ENCODE measurements at places on chromosomes 11 and 22.

- no peak for DNase-seq
These were observed 8.8 kb upstream of the MB start for GRCh38 chr22:35625763-35626432.

- DNase-seq: no peak
These were observed 117.6 kb upstream of the ARHGAP20 start for GRCh38 chr11:110829873-110830272.

GRCh38 chr11:119251114-119251513, 45.0 kb downstream of the CBL start:
- no peak for DNase-seq

DNA sequence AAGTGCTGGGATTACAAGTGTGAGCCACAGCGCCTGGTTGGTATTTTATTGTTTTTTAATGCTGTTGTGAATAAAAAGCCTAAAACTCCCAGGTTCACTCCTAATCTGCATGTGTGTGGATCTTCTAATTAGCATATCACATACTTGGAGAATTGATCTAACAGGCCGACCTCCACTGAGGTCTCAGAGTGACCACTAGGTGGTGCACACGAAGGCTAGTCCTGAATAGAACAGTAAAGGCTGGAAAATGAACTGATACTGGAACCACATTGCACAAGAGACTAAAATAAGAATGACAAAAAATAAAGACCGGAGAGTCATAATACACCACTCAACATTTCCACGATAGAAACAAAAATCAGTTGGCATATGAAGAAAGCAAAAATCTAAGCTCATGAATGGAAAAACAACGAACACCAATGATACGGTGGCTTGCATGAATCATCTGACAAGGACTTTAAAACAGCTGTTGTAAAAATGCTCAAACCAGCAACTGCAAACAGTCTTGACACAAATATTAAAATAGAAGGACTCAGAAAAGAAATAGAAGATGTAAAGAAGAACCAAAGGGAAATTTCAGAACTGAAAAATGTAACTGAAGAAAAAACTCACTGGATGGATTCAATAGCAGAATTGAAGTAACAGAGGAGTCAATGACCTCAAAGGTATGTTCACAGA, 19.2 kb downstream of the PIM3 start:
- peak; percentile 39 for DNase-seq

- DNase-seq: no peak
These were observed 19.2 kb downstream of the DTX4 start for GRCh38 chr11:59191095-59191494.

DNA sequence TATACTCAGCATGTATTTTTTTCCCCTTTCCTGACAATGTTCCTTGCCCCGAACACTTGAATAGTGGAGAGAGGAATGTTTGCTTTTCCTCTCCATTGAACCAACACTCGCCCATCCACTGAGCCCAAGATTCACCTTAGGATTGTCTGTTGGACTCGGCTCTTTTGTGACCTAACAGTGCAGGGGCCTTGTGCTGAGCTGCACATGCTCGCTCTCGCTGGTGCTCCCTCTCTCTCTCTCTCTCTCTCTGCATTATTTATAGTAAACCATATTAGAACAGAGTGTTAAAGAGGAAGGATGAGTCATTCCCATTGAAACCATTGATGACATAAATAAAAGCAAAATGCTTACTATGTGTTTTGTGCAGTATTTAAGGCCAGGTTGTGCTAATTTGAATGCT, 20.7 kb downstream of the ZBTB16 start:
- DNase-seq: no peak

DNA sequence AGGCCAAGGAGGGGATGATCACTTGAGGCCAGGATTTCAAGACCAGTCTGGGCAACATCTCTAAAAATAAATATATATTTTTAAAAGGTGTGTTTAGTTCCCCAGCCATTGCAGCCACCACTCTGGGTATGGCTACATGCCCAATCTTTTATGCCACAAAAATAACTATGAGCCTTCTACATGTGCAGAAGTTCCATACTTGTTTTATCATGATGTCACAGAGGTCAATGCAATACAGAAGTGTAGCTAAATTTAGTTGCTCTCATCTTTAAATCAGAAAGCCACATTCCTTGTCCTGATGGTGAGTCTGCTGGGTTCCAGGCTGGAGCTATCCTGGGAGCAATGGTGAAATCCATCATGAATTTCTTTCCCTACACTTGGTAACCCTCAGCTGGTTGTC, 436.3 kb downstream of the DYNC2H1 start:
- no peak for DNase-seq

GRCh38 chr22:48579043-48579927, 1248.4 kb downstream of the BRD1 start:
- no peak for DNase-seq

GRCh38 chr22:26725012-26725676, 67.8 kb downstream of the MIAT start:
- no peak for DNase-seq

- no peak for DNase-seq
These were observed 977 bp upstream of the PGGHG start for GRCh38 chr11:287821-288477.

DNA sequence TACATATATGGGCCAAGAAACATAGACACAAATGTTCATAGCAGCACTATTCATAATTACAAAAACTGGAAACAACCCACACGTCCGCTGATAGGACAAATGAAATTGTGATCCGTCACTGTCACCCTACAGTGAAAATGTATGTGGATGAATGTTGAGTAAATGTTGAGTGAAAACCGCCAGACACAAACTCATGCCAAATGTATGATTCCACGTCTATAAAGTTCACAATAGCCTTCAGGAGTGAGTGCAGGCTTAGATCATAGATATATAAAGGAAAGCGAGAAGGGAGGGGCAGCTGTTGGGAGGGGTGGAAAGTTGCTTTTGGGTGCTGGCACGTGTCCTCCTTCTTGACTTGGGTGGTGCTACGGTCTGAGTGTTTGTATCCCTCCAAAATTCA, 33.6 kb downstream of the DBX1 start:
- no peak for DNase-seq

DNA sequence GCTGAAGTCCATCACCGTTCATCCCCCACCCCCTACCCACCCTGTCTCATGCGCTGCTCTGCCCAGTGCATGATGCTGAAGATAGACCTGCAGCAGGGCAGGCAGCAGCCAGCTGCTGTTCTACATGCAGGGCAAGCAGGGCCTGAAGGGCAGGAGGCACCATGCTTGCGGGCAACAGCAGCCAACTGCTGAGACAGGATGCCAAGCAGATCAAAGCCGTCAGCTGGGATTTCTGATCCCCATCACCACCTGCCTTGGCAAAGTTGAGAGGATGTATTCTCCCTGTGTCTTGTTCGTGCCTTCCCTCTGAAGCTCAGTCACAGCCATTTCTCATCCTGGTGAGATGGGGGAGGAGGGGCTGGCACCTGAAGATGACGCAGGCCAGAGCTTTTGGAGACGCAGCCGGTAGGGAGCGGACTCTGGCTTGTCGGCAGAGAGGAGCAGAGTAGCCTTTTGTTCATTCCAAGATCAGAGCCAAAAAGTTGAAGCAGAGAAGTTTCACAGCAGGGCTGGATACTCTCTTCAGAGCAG, 227.0 kb downstream of the GRIK4 start:
- DNase-seq: no peak

GRCh38 chr11:130318031-130318673, 3.4 kb upstream of the ZBTB44 start:
- no peak for DNase-seq

- DNase-seq: no peak
These were observed 30.7 kb downstream of the TOM1 start for GRCh38 chr22:35330258-35330861.

GRCh38 chr22:35862697-35863096, 145.0 kb downstream of the APOL5 start:
- DNase-seq: peak; percentile 27

- no peak for DNase-seq
These were observed 70.8 kb downstream of the COMMD9 start for GRCh38 chr11:36218283-36218921.

- no peak for DNase-seq
These were observed 5.6 kb downstream of the AHNAK start for GRCh38 chr11:62540804-62541701.

DNA sequence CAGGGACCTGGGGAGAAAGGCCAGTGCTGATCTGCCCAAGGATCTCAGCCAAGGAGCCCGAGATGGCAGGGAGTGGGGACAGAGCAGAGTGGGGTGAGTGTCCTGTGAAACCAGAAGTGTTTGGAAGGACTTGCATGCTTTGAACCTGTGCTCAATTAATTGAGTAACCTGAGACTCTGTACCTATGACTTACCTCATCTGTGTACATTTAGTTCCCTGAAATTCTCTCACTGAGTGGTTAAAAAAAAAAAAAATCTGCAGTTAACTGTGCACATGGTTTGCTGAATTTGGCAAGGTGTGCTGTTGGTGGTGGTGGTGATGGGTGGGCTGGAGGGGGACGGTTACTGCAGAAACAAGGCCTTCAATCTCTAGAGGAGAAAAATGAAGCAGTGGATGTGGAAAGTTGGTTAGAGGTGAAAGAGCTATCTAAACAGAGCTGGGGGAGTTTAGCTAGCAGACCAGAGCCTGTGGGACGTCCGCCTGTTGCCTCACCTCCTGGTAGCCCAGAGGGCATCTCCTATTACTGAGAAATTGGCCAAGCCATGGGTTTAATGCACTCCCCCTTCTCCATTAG, 8.3 kb upstream of the SORL1-AS1 start:
- DNase-seq: no peak

GRCh38 chr11:119617340-119617713, 111.7 kb downstream of the NECTIN1 start:
- DNase-seq: no peak

DNA sequence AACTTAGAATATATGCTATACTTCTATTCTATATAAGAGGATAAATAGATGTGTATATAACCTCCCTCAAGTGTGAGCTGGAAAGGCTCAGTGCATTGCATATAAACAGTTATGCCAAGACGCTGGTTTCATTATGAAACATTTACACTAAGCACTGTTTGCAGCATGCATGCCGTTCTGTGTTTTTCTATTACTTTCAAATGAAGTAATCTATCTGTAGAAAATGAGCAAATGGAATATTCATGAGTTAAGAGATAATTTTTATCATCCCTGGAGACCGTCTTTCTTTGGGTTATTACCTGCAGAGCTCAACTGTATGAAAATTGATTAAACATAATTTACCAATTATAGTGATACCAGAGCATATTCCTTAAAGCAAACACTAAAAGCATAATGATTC, 925.7 kb upstream of the CCDC90B start:
- DNase-seq: no peak

- peak; percentile 12 for DNase-seq
These were observed 3.9 kb downstream of the FDX1 start for GRCh38 chr11:110433393-110434333.

DNA sequence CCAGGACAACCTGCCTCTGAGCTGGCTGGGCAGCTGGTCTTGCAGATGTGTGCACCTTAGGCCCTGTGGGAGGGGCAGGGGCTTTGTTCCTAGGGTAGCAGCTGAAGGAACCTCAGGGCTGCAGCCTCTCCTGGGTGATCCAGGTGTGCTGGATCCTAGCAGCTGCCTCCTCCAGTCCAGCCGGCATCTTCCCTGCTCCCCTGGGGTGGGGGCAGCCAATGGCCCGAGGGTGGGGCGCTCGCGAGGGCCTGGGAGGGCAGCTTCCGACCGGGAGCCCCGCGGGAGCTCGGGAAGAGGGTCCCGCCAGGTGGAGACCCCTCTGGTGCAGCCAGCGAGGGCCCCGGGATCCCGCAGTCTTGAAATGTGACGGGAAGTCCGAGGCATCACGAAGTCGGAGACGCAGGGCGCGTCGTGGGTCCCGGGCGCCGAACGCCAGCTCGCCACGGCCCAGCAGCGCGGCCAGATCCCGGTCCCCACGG, 1.7 kb downstream of the IFITM1 start:
- no peak for DNase-seq

GRCh38 chr11:95066716-95067038, at the start of gene SRSF8:
Gene SRSF8, plus strand, starts transcription at chr11:95066919. Its CDS starts 308 bp downstream, at chr11:95067227.
- DNase-seq: peak; percentile 85

DNA sequence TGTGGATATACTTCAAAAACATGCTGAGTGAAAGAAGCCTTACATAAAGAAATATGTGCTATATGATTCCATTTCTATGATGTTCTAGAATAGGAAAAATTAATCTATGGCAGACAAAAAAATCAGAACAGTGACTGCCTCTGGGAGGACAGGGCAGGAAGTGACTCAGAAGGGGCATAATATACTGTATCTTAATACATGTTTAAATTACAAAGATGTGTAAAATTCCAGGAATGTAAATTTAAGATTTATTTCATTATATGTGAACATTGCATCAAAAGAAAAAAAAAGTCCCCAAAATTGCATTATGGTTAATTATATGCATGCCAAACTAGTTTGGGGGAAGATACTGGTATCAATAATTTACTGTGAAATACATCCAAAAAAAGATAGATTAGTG, 32.2 kb downstream of the SBF2 start:
- DNase-seq: no peak

- DNase-seq: no peak
These were observed at the start of gene SCN2B for GRCh38 chr11:118175993-118176777. Gene SCN2B, minus strand, starts transcription at chr11:118176639. Its CDS starts 208 bp downstream, at chr11:118176431.

- DNase-seq: no peak
These were observed 174.8 kb upstream of the MTMR2 start for GRCh38 chr11:96098511-96099241.

DNA sequence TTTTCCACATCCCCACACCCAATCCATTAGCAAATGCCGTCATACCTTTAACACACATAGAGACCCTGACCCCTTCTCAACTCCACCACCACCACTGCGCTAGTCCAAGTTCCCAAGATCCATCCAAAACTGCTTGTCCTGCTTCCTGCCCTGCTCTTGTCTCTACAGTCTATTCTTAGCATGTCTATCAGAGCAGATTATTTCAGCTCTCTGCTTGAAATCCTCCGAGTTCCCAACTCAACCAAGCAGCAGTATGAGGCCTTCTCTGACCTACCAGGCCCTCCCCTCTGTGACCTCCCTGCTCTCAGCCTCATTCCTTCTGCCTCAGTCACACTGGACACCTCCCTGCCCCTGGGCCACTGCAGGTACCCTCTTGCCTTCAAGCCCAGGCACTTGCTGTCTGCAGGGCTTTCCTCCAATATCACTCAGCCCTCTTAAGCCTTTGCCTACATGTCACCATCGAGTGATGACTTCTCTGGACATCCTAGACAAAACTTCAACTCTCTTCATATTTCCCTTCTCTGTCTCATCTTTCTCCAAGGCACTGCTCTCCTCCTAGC, 134.6 kb downstream of the SPATA19 start:
- no peak for DNase-seq

DNA sequence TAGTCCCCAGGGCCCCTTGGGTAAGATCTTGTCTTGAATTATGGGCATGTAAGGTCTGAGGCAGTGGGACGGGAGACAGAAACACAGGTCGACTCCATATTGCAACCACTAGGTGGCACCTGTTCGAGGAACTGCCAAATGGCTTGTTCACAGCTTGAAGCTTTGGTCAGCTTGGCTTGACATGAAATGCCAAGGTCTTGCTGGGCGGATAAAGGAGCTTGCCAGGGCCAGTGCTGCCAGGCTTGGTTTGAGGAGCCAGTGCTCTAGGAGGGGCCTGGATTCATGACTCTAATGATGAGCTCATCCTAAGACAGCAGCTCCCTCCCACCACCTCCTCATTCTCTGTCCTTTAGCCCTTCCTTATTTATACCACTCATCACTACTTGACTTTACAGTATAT, 11.9 kb upstream of the NRIP3 start:
- peak; percentile 82 for DNase-seq

Data from SK-N-DZ (cell line).